NCI-H1048 (cell line): ENCODE measurements at places on chromosomes 2 and 18.

- no peak for DNase-seq
Observed at GRCh38 chr2:123080331-123080730, 944.8 kb upstream of the CNTNAP5 start.

DNA sequence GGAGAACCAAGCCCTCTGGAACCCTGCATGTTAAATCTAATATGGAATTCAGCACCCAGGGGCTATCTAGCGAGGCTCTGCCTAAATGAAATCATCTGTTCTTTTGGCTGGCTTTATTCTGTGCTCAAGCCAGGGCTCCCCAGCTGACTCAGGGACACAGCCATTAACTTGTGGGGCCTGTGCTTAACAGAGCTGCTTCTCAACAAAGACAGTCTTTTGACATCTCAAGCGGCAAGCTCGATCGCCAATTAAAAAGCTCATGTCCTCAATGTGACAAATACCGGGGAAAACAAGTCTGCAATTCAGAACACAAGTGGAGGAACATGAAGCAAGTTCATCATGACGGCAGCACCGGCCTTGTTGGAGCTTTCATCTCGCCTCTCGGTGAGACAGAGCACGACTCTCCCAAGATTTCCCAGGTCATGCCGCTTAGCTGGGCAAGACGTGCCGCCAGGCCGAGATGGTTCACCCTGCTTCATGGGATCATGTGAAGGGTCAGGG, 64.9 kb downstream of the KLHL29 start:
- DNase-seq, result no peak

DNA sequence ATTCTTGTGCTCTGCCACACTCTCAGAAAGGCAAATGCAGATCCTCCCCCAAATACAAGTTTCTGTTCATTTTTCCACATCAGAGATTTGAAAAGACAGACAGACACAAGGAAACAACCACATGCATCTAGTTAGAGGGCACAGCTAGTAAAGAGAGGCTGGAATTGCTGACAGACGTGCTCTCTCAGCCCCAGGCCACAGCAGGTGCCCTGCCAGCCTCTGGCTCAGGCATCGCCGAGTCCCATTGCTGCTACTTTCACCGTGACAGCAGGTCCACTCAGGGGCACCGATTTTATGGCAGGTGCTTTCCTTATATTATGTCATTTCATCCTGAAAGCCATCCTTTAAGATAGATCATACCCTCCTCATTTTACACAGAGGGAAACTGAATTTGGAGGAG, 507.5 kb downstream of the EIPR1 start:
- DNase-seq, result no peak

GRCh38 chr2:4597400-4597799, 894.0 kb downstream of the DCDC2C start:
- DNase-seq, result no peak

GRCh38 chr2:9769171-9770005, 73.9 kb upstream of the TAF1B start:
- no peak for DNase-seq

DNA sequence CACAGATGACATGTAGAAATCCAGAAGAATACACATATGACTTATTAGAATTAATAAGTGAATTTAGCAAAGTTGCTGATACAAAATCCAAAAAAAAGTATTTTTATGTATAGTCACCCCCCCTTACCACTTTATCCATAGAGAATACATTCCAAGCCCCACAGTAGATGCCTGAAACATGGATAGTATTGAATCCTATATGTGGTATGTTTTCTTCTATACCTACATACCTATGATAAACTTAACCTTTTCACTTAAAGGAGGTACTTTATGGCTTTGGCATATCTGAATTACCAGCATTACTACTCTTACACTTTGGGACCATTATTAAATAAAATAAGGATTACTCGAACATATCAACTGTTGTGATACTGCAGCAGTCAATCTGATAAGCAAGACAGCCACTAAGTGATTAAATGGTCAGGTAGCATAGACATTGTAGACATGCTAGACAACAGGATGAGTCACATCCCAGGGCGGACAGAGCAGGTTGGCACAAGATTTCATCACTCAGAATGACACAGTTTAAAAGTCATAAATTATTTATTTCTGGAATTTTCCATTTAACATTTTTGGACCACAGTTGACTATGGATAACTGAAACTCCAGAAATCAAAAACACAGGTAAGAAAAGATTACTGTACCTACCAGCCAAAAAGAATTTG, 208.2 kb upstream of the CHAC2 start:
- DNase-seq, result no peak

DNA sequence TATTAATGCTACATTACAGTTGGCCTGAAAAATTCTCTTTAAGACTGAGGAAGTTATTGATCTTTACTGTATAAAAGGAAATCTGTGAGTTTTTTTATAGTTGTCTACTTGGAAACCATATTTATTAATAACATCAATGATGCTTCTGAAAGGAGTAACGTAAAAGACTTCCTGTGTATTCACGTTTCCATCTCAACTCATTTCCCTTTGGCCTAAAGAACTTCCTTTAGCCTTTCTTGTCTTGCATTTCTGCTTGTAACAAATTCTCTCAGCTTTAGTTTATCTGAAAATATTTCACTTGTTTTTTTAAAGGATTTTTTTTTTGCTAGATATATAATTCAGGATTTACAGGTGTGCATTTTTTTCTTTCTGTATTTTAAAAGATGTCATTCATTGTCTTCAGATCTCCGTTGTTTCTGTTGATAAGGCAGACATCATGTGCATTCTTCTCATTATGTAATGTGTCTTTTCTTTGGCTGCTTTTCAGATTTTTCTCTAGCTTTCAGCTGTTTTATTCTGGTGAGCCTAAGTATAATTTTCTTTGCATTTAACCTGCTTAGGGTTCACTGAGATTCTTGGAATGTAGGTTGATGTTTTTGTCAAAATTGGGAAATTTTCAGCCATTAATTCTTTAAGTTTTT, 159.0 kb upstream of the DAPL1 start:
- DNase-seq, result no peak

DNA sequence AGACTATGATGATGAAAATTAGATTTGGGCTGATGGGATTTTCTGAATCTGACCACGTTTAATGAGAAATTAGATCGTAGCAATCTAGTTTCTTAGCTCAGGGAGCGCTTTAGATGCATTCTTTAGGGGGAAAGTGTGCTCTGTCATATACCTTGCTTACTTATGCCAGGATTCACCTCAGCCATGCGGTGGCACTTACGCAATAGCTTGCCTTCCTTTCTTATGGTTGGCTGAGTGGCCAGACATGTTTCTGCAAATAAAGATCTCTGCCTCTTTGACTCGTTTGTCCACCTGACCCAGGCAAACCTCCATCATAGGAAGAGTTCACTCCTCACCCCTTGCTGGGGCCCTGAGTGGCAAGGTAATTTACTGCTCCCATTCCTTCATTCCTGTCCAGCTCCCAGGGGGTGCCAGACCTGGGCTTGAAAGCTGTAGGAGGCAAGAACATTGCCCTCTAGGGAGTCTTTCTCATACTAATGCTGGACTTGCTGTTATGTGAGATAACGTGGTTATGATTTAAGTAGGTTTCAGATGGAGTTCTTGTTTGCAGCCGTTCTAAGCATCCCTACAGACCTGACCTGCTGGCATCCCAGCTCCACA, 57.1 kb downstream of the FBLN7 start:
- DNase-seq, result no peak

DNA sequence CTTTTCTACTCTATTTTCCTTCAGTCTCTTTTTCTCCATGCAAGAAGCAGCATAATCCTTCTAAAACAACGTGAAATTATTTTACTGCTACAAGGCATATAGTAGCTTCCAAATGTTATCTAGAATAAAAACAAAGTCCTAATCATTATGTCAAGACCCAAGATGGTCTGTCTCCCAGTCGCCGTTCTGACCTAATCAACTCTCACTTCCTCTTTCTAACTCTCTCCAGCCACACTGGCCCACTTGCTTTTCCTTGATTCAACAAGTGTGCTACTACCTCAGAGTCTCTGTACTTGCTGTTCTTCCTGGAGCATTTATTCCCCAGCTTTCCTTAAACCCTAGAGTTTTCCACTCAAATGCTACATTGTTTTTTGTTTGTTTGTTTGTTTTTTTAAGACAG, 1491.2 kb downstream of the LRP1B start:
- no peak for DNase-seq

DNA sequence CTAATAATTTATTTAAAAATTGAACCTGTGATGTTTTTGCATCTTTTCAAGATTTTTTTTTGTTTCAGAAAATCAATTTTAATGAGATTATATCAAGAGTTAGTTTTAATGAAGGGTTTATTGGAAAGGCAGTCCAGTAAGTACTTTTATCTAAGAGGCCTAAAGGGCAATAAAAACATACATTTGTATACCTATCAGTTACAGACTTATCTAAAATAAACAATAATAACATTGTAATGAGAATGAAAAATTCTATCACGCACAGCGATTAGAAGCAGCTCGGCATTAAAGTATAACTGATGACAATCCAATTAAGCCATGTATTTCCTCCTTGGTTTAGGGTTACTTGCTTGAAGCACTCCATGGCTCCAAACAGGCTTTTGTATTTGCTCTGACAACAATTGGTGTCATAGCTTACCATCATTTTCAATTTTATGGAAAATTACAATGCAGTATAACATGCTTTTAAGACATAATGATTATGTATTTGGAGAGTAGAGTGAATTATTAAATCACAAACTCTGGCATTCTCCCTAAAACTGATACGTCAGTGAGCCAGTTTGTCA, 629.4 kb downstream of the TSN start:
- DNase-seq, result no peak

GRCh38 chr2:216243026-216243425, 129.3 kb downstream of the MARCHF4 start:
- no peak for DNase-seq
